Activated CD8-positive, alpha-beta memory T cell treated with anti-CD3 and anti-CD28 coated beads, Interleukin-2, amount 50 U/mL, for 4 hours (primary cell): ENCODE measurements at places on chromosomes 7 and 10.

DNA sequence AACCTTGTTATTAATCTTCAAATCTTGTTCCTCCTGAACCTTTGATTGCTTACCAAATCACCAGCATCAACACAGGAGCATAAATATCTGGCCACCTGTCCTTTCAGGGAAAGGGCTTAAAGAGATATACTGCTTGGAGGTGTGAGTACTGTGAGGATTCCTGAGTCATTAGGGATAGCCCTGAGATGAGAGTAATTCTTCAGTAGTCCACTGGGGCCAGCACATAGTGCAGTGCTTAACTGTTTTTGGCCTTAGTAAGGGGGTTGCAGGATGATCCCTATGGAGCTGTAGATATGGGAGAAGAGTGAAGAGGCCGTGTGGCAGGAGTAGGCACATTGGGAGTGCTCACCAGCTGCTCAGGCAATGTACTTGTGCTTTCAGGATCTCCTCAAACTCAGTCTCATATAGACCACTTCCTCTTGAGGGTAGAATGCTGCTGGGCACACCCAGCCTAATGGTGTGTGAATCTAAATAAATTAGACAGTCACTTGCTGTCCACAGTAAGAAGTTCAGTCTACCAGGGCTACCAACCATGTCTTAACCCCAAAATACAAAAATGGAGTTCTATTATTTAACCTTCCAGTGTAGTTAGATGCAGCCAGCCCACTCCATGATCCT is 26.5 kb upstream of the GPR141 start:
- no peak for DNase-seq

DNA sequence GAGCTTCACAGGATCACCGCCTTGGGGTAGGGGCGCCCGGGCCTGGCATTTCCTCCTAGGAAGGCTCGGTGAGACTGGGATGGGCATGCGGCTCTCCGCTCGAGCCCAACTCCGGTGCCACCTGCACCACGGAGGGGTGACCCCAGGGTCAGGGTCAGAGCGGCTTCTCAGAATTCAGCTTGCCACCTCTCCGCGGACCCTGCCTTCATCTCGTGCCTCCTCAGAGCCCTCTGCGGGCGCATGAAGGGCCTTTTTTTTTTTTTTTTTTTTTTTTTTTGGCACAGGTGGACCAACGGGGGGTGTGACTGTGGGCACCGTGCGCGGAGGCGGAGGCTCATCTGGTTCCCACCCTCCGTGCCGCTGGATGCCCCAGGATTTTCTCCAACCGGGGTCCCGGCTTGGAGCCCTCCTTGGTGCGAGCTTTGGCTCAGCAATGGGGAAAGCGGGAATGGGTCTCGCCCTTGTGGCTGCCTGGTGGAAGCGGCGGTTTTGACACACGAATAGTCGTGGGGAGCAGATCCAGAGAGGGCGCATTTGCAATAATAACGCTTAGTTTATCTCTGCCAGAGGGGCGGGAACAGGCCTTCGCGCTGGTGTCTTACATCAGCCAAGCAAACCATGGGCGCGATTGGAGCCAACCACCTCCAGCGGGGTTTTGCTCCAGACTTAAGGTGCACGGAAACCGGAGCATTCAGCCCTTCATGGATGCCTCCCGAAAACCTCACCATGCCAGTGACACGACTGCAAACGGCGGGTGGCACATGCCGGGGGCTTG is 5.0 kb upstream of the TNRC18 start:
- DNase-seq = no peak

DNA sequence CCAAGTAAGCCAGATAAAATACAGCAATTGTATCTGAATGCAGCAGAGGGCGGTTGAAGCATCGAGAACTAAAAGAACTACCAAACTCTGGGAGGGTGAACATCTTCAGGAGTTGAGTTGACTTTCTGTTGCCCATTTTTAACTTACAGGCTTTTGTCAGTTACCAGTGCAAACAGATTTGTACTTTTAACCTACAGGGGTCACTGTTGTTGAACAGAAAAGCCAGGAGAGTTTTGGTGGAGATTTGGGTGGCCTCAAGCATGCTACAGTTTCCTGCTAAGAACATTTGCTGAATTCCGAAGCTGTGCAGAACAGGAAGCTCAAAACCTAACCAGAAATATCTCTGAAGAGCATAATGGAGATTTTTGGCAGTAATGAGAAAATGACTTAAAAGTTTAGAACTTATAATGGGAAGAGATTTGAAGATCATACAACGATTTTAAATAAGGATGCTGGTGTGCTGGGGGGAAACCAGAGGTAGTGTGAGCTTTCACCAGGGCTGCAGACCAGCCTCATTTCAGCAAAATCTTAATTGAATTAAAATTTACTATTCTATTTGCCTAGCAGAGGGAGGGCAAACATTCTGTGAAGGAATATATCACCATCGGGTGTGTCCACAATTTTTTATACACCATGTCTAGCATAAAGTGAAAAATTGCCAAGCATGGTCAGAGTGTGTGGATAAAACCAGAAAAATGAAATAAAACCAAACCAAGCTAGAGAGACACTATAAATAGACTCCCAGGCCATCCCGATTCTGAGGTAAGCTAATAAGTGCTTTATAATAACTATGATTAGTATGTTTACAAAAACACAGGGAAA is 208.6 kb upstream of the CCDC6 start:
- no peak for DNase-seq

- no peak for DNase-seq
Observed at GRCh38 chr7:100614308-100614861, 2.0 kb downstream of the MOSPD3 start.

GRCh38 chr10:117514971-117515370 is 27.6 kb upstream of the EMX2 start:
- no peak for DNase-seq

DNA sequence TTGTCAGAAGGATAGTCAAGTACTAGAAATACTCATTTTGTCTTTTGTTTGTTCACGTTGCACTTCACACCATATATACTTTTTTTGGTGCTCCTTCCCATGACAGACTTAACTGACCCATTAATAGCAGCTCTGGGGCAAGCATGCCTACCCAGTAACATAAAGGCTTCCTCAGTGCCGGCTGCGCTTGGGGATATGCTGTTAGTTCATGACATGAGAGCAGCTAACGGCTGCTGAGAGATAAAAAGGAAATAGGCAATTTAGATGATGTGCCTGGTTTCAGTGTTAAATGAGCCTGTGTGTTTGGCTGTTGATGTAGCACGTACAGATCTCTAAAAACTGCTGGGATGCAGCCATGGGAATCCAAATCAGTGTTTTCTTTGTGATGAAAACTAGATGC is 86.4 kb downstream of the TAX1BP1 start:
- no peak for DNase-seq
